LHCN-M2 (cell line): ENCODE measurements at places on chromosomes 3 and 15. TPM values are rescaled to one million over a fixed set of nuclear protein-coding genes. Genes with fewer than 3 reads are reported as not detected.

Gene TTC21A
- 1.3 and 1.5 TPM in 2 replicates for total RNA-seq

Gene NR2E3
- 0.06 TPM in 1 of 2 replicates, not detected in the other for total RNA-seq

Gene ALPK3
- 33.5 and 37.4 TPM in 2 replicates for total RNA-seq

Gene TYRO3
- total RNA-seq: 8.6 and 9.2 TPM in 2 replicates

- DNase-seq: no peak
Observed at GRCh38 chr3:183213415-183214276, 39.4 kb upstream of the B3GNT5 start.

DNA sequence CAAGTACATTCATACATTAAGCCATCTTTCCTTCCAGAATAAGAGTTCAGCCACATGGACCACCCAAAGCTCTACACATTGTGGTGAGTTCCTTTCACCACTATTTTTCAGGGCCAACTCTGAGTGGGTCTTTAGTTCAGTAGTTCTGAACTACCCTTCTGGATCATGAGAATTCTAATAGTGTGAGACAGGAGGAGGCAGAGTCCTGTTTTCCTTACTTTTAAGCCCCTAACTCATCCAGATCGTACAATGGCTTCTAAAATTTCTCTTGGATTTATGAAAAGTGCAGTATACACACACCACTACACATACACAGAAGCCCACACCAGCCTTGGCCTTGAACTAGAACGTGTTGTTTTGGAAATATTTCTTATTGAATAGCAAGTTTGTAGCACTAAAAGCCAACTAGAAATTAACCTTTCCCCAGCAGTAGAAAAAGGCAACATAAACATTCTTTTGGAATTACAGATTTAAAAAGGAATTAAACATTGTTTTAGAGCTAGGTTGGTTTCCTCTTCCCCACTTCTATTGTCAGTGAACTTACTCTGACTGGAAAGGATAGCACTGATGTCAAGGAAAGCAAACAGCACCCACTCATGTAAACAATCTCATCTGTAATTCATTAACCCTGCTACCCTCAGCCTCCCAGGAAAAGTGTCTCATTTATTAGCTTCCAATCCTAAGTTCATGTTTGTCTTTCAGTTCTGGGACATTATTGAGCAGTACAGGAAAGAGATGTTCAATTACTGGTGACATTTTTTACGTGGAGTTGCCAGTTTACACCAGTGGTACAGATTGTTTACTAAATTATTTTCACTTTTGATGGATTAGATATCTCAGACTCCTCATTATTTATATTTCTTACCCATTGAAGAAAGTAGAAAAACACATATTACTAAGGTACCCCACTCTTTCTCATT lies 95.7 kb upstream of the AGTR1 start:
- DNase-seq: no peak

DNA sequence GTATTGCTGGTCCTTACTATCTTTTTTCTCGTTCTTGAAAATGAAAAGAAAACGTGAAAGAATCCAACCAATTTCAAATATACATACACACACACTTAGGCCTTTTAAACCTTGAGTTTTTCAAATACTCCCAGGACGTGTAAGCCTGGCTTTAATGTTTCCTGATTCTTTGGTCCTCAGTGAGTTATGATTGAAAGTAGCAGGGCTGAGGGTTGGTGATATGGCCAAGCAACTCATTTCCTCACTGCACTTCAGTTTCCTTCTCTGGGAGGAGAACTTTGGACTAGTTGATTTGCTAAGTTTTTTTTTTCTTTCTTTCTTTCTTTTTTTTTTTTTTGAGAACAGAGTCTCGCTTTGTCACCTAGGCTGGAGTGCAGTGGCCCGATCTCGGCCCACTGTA lies 34.6 kb downstream of the CHD2 start:
- DNase-seq: no peak

DNA sequence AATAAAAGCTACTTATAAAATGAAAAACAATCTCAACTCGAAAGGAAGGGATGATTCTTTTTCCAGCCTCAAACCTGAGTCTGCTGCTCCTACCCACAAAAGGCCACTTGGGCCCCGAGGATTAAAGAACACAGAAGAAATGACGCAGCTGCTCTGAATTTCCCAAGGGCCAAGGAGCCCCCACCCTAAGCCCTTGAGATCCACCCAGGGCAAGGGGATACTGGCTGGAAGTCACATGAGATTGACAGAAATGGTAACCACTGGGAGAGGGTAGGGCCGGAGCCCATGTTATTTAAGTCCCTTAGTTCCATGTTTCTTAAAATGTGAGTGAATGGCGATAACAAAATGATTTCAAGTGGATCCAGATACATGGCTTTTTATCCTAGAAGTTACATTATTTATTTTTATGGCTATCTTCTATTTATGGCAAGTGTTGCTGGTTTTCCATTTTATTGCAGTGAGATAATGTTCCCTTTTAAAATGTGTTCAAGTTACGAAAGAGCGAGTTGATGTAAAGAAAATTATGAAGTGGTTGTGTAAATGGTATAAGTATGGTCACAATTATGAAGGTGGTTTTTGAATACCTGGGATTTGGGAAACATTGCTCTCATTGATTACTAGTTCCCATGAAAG lies 16.8 kb downstream of the IGDCC4 start:
- no peak for DNase-seq

DNA sequence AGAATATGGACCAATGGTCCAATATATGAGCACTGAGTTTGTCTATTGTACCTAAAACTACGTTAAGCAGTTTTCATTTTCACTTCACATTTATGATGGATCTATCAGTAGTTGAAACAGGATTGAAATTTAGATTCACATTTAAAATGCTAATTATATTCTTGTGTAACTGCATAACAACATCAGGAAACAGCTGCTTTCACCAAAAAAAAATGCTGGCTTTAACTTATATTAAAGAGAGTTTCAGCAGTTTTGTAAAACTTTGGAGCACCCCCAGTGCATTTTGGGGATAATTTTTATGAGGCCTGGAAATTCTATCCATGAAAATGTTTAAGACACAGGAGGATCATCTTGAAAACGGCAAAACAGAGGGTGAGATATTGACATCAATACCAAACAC lies 142.8 kb upstream of the ROBO2 start:
- DNase-seq: no peak

- DNase-seq: no peak
Observed at GRCh38 chr15:66923438-66923881, 141.9 kb upstream of the SMAD3 start.

- no peak for DNase-seq
Observed at GRCh38 chr3:122313281-122313680, 11.8 kb upstream of the CSTA start.
